ENCODE measurements at places on chromosomes 16 and 17.

GRCh38 chr17:9162275-9162985 lies 141.1 kb downstream of the NTN1 start:
- no peak for DNase-seq

DNA sequence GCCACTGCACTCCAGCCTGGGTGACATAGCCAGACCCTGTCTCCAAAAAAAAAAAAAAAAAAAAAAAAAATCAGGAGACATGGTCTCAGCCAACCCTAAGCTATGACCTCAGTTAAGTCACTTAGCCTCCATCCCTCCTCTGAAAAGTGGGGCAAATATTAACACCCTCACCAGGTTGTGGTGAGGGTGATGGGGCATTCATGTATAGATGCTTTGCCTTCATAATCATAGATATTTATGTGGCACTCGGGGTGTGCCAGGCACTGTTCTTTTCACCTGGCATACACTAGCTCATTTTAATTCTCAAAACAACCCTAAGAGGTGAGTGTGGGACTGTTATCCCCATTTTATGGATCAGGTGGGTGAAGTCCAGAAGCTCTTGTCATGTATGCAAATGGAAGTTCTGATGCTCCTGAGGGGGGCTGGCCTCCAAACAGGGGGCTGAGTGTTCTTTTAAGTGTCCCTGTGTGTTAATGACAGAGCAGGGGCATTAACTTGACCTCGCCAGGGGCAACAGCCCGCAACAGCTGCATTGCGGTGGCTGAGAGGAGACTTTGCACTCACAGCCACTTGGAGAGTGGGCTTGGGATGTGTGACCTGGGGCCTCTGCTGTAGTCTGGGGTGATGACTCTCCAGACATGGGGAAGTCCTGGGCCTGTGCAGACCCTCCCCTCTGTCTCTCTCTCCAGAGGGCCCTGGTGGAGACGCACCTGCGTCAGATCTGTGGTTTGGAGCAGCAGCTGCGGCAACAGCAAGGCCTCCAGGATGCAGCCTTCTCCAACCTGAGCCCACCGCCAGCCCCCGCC lies 4.1 kb downstream of the TBKBP1 start:
- DNase-seq, result no peak

DNA sequence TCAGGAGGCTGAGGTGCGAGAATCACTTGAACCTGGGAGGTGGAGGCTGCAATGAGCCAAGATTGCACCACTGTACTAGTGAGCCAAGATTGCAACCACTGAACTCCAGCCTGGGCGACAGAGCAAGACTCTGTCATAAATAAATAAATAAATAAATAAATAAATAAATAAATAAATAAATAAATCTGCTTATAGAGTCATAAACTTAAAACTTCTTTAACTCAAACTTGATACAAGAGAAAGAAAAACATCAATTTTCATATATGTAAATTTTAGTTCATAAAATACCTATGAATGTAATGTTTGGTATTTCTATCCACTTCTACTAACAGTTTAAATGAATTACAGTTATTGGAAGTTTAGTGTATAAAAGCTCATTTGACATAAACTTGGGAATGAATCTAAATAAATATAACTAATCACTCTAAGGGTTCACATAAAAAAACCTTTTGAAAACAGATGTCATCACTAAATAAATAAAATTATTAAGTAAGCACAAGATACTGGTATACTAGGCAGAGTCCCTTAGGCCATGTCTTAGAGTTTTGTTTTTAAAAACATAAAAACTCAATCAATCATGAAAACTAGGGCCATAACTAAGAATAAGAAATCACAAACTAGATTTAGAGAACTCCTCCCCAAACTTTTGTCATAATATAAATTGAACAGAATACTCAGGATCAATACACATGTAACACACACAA lies 54.1 kb downstream of the SMURF2 start:
- no peak for DNase-seq

- DNase-seq, result peak; percentile 99
Measured at GRCh38 chr16:66516808-66517585, 32.9 kb downstream of the TK2 start.

- DNase-seq, result no peak
Measured at GRCh38 chr16:28569021-28569420, 15.3 kb downstream of the SGF29 start.
